ENCODE measurements at places on chromosomes 5 and 9.

GRCh38 chr5:71747182-71747581 is 28.1 kb downstream of the CARTPT start:
- DNase-seq, result no peak

DNA sequence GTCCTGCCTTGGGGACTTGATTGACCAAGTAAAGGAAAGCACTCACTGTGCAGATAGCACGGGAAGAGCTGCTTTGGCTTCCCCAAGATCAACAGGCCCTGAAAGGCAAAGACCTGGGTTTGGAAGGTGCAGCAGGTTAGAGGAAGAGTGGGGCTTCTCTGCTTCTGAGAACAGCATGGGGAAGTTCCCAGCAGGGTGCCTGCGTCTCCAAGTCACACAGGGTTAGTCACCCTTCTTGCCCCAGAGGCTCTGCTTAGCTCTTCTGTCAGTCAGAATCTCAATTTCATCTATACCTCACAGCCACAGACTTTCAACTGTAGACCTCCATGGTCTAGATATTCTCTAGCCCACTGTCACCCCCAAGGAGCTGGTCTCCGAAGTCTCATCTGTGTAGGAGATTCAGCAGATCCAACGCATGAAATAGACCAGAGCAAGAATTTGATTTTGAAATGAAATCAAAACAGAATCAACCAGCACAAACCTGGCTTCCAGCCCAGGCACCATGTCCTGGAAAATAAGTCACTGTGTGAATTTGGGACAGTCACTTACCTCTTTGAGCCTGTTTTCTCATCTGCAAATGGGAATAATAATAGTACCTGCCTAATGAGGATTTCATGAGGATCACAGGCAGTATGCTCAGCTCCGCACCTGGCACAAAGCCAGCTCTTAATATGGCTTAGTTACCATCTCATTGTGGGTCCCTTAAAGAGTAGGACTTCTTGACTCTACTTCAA is 64.0 kb downstream of the SFXN1 start:
- no peak for DNase-seq

DNA sequence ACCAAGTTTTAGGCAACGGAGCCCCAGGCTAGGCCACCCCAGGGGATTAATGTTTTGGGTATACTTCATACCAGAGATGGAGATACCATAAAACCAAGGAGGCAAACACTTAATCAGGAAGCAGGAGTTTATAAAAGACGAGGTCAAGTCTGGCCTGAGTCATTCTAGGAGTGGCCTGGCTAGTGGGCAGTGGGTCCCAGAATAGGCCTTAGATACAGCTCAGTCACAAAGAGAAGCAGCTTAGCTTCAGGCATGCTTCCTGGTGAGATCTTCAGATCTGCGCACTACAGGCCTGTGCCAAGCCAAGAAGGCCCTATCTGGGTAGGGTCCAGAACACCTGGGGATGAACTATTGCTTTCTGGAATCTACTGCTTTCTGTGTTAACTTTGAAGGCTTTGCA is 20.6 kb upstream of the NR5A1 start:
- no peak for DNase-seq

DNA sequence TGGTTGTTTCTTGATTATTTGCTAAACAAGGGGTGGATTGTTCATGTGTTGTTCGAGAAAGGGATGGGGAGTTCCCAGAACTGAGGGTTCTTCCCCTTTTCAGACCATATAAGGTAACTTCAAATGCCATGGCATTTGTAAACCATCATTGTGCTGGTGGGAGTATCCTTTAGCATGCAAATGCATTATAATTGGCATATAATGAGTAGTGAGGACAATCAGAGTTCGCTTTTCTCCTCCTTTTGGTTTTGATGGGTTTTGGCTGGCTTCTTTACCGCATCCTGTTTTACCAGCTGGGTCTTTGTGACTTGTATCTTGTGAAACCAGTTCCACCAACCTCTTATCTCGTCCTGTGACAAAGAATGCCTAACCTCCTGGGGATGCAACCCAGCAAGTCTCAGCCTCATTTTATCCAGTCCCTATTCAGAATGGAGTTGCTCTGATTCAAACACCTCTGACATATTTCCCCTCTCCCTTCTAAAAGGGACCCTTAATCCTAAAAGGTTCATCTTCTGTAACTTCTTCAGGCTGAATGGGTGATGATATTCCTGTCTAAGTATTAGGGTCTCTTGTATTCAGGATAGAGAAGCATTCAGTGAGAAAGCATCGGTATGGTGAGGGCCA is 8.7 kb upstream of the FBN2 start:
- DNase-seq, result no peak

- DNase-seq, result no peak
These were observed 48.8 kb downstream of the RASGEF1C start for GRCh38 chr5:180160215-180160614.

All from immature natural killer cell (primary cell).